ENCODE measurements at places on chromosomes 5 and 9.

DNA sequence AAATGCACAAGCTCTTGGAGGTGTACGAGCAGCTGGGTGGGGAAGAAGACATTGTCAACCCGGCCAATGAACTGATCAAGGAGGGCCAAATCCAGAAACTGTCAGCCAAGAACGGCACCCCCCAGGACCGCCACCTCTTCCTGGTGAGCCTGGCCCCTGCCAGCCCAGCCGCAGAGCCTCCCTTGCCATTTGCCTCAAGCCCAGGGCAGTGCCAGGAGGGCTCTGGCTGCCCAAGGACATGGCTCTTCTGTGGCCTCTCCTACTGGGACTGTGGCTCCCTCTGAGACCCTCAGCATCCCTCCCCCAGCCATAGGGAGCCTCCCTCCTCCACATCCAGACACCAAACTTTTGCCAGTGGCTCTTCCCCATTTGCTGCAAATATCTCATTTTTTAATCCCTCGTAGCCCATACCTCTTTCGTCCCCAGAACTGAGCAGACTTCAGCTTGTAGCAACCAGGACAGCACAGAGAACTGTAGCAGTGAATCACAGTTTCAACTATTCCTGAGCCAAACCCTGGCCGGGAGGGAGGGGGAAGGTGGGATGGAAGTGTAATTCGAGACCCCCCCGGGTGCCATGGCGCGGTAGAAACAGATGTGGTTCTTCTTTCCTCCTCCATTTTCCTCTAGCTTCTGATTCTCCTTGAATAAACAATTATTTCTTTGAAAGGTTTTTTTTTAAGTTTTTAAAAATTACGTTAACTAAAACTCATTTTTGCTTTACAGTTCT, 44.5 kb upstream of the SUSD3 start:
- DNase-seq, result no peak

DNA sequence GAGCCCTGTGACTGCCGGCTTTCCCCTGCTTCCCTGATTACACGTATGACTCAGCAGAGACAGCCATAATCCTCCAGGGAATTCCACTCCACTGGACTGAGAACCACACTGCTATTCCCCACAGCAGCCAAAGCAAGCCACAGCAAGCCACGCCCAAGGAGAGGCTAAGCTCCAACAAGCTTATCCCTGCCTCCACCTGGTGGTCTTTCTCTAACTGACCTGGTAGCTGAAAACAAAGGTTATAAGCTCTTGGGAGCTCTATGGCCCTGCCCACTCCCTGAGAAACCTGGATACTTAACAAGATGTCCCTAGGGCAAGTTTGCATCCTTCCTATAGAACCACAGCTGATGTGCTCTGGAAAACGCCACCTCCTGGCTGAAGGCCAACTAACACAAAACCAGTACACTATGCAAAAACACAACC, 613.7 kb upstream of the CDH18 start:
- DNase-seq, result no peak

- peak; percentile 61 for DNase-seq
These were observed 58.0 kb downstream of the SLC22A5 start for GRCh38 chr5:132427281-132428146.

DNA sequence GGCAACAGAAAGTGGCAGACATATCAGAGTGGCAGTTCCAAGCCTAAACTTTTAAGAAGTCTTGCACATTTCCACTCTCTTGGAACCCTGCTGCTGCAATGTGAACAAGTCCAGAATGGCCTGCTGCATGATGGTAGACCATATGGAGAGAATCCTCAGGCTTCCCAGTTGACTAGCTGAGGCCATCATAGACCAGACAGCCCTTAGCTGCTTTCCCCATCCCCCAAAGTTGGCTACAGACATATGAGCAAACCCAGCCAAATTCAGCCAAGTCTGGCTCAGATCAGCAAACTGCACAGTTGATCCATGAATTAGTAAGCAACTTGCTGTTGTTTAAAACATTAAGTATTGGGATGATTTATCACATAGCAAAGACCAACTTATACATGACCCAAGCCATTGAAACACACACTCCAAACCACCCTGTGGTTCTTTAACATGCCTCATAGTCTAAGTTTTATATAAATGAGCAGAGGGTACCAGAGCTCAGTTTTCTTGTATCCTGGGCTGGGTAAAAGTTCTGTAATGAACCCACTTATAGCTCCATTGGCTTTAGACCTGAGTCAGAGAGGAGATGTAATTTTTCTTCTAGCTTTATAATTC, 19.9 kb downstream of the PPP3R2 start:
- DNase-seq, result no peak

DNA sequence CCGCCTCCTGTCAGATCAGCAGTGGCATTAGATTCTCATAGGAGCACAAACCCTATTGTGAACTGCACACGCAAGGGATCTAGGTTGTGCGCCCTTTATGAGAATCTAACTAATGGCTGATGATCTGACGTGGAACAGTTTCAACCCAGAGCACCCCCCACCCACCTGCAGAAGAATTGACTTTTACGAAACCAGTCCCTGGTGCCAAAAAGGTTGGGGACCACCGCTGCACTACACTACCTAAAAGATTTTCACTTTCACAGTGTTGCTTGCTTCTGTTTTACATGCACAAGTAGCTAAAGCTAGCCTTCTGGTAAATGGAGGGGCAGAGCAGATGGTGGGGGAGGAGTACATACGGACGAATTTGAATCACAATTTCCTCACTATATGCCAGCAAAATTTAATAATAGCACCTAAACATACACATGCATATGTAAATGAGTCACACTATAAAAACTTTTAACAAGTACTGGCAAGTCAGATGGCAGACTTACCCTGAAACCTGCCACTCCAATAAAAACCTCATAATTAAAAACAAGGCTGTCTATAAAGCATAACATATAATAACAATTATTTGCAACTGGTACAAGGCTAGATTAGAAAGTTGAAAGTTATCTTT, 24.0 kb upstream of the CDKN2B start:
- DNase-seq, result no peak

GRCh38 chr5:158465086-158465972, 606.4 kb upstream of the CLINT1 start:
- DNase-seq, result no peak

All from left ventricle myocardium superior (tissue), 1 donor.